Kidney (tissue), 22 donors: ENCODE measurements at places on chromosomes 4 and X.

- no peak for DNase-seq
Measured at GRCh38 chrX:6149060-6149872, 79.4 kb downstream of the NLGN4X start.

DNA sequence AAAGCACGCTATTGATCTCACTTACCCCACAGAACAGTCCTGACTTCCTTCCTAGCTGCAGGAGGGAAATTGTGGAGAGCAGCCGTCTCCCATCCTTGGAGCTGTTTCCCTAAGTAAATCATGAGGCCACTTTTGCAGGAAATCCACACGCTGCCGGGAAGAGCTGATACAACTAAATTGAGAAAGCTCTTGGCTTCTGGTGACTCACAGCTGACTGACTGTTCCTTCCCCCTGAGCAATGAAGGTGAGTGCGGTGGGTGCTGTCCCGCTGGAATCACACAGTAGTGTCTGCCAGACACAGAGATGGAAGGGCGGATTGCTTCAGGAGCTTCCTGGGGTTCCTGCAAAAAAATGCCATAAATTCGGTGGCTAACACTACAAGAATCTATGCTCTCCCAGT, 268.9 kb downstream of the ASMT start:
- DNase-seq, result no peak

DNA sequence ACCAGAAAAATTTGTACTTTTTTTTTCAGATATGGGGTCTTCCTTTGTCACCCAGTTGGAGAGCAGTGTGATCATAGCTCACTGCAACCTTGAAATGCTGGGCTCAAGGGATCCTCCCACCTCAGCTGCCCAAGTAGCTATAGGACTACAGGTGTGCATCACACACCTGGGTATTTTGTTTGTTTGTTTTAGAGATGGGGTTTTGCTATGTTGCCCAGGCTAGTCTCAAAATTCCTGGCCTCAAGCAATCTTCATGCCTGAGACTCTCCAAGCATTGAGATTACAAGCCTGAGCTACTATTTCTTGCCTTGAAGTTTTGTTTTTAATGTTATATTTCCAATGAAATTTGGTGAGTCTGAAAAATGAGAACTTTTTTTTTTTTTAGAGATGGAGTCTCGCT, 847.8 kb downstream of the TRIML1 start:
- no peak for DNase-seq

DNA sequence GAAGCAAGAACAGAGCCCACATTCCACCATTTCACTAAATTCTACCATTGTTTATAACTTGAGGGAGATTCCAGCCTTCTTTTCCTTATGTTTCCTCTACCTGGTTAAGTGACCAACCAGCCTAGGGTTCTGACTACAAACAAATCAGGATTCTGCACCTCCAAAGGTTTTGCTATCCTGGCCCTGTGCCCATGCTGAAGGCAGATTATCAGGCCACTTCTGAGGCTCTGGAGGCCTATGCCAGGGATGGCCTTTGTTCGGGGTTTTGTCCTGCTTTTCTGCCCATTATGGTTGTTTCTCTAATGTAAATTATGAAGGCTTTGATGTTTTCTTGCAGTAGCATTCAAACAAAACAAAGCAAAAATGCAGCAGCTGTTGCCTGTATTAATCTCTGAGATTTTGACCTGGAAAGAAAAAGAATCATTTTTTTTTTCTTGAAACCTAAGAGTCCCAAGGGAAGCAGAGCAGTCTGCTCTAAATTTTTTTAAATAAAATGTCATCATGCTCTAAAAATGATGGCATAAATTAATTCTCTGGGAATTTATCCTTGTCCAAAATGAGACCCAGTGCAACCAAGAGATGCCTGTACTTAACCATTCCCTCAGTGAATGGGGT, 55.6 kb downstream of the RNF150 start:
- no peak for DNase-seq

- DNase-seq, result no peak
Measured at GRCh38 chr4:162682651-162683050, 484.0 kb downstream of the NAF1 start.

- DNase-seq, result no peak
Measured at GRCh38 chrX:141180851-141181250, 3.9 kb upstream of the LDOC1 start.

GRCh38 chrX:6679988-6680387, 145.1 kb upstream of the VCX3A start:
- DNase-seq, result no peak

DNA sequence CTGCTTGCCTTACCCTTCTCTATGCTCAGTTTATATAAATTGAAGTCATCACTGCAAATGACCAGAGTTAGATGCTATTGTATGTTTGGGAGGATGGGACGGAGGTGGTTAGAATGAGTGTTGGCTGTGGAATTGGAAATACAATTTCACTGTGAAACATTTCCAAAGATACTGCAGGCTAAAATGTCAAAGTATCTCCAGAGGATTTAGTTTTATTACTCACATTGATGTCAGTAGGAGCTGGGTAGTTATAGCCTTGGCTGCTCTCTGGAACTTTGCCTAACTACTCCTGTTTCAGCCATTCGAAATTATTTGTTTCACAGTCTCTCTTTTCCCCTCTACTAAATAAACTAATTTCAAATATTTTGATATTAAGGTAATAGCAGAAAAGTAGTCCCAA, 92.6 kb upstream of the PPP3CA start:
- no peak for DNase-seq

DNA sequence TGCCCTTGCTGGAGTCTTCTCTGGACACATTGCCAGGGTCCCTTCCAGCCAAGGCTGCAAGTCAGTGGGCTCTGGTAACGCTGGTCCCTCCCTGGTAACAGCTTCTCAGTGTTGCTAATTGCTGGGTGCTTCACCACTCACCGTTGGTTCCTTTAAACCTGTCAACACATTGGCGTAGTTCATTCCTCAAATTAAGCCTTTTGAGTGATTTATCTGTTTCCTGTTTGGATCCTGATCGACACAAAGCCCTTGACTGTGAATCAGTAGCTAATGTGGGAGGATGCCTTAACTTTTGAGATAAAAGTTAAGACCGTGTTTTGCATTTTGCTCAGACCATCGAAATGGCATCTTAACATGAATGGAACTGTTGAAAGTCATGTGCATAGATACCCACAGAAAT, 125.9 kb downstream of the AMELX start:
- no peak for DNase-seq

DNA sequence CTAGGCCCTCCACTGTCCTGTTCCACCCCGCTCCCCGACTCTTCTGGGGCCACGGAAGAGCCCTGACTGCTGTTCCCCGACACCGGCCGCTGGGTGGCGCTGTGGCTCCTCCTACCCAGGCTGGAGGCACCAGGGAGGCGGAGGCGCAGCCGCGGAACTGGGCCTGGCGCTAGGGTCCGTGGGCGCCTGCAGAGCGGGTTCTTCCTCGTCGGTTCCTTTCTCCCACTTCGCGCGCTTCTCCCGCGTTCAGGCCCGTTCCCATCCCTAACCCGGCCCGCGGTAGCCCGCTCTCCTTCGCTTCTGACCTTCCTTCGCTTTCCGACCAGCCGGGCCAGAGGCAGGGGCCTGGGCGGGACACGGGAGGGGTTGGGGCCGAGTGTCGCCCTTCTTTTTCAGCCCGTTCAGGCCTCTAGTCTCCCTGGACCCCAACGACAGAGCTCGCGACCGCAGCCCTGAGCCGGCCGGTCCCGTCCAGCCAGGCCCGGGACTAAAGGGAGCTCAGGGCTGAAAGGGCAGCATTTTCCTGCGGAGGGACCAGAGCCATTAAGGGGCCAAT, 34.3 kb downstream of the NALF2 start:
- peak; percentile 75 for DNase-seq

DNA sequence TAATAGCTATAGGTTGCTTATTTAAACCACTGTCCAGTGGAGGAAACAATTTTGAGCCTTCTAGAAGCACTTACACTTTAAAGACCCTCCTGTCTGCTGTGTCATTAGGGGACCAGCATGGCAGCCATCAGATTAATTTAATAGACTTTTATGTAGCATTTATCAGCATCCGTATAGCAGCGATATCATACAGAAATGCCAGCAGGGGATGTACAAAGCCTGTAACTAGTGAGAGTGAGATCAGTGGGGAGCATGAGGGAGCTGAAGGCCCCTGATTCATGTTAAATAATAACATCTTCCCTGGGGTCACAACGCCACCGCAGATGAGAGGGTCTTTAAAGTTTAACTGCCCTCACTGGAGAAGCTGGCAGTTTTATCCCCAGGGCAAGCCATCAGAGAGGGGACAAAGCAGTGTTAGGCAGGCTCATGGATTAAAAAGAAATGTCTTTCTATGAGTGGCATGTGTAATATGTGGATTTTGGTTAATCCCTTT, 144.7 kb downstream of the PDGFRA start:
- DNase-seq, result no peak

- DNase-seq, result peak; percentile 4
Measured at GRCh38 chr4:127997534-127998388, 32.6 kb downstream of the ABHD18 start.

DNA sequence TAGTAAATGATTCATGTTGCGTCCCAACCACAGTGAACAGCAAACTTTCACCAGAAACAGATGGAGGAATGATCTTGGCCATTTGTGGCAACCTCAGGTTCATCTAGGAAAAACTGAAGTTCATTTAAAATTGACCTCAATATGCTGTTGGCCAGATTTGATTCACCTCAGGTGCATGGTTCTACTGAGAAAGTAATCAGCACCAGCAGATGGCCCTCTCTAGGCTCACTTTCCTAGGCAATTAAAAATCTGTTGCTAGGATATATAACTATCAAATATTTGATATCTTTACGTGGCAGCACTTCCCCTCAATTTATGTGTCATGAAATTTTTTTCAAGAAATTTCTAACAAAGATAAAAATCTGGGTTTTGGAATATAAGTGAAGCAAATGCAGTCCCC, 344.7 kb downstream of the GALNTL6 start:
- no peak for DNase-seq

GRCh38 chr4:154586296-154587033, 4.1 kb downstream of the FGA start:
- DNase-seq, result no peak

- DNase-seq, result no peak
Measured at GRCh38 chrX:17053502-17053901, 107.0 kb downstream of the REPS2 start.

GRCh38 chr4:15414551-15415091, 13.2 kb upstream of the C1QTNF7 start:
- no peak for DNase-seq

- DNase-seq, result no peak
Measured at GRCh38 chr4:158461336-158461735, 60.3 kb upstream of the RXFP1 start.

DNA sequence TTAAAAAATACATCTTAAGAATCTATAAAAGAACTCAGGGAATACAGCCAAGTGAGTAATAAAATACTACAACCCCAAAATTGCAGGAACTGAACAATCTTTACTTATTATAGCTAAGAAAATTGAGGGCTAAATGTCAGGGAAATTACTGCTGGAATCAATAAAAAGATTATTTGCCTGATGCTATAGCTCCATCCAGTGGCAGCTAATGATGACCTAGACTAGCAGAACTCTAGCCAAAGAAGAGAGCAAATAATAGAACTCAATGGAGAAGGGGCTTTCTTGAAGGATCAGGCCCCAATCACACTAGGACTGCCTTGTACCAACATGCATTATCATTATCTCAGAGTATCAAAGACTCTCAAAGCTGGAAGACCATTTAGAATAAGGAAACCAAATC, 85.0 kb upstream of the FAM241A start:
- no peak for DNase-seq

DNA sequence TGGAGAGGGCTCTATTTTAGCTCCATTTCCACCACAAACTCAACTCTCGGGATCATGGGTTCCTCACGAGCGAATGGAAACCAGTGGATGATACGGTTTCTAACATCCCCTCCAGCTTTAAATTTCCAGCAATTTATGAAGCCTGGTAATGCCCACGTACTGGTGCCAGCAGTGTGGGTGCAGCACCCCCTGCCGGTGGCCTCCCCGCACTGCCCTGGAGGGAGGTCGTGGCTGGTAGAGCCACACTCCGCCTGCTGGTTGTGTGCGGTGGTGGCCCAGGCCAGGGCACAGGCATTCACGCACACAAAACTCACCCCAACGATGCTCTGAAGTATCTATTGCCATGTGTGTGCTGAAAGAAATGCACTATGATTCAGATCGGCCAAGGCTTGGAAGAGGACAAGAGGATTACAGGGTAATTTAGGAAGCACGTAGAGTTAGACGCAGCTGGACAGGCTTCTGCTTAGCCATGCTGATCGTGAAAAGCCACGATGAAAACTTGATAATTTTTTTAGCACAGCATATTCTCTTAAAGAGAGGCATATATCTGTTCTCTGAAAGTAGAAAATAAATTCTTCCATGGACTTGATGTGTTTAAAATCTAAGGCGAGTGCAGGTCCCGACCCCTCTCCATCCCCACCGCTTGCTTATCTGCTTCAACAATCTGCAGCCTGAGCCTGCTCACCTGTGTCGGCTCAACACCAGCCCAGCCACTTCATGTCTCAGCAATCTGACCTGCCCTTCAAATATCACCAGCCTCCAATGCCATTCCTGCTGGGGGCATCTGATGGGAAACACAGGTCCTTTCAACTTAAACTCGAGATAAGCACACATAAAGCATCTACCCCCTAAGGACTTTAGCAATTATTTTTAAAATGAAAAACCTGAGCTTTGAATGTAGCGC, 59.1 kb downstream of the SCD5 start:
- DNase-seq, result peak; percentile 77

DNA sequence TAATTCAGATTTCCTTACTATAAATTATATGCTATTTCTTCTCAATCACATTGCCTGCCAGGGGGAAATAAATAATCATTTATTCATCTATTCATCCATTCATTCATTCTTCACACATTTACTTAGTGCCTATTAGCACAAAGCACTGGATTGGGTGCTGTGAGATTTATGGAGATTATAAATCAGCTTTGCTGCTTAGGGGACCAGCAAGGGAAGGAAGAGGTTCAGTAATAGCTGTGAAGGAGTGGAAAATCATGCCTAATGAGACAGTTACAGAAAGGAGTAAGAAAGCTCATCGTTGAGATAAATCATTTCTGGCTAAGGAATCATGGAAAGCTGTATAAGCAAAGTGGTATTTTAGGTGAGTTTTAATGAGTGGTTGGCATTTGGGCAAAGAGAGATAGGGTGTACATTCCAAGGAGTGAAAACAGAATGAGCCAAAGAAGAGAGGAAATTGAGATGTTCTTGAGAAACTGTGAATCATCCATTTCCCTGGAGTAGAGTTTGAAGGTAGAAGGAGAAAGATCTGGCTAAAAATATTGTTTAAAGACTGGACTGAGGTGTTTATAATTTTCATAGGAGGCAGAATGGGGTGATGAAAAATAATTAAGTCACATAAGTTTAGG, 9.6 kb downstream of the ARSJ start:
- DNase-seq, result no peak
